ENCODE measurements at places on chromosomes 7 and 10.

- DNase-seq, result no peak
Measured at GRCh38 chr7:101673951-101674350, 44.9 kb upstream of the MYL10 start.

- no peak for DNase-seq
Measured at GRCh38 chr10:89699581-89700064, 1.8 kb upstream of the KIF20B start.

- DNase-seq, result no peak
Measured at GRCh38 chr7:93977211-93977950, 26.8 kb downstream of the BET1 start.

GRCh38 chr10:33815776-33816175 is 481.3 kb upstream of the NRP1 start:
- no peak for DNase-seq

DNA sequence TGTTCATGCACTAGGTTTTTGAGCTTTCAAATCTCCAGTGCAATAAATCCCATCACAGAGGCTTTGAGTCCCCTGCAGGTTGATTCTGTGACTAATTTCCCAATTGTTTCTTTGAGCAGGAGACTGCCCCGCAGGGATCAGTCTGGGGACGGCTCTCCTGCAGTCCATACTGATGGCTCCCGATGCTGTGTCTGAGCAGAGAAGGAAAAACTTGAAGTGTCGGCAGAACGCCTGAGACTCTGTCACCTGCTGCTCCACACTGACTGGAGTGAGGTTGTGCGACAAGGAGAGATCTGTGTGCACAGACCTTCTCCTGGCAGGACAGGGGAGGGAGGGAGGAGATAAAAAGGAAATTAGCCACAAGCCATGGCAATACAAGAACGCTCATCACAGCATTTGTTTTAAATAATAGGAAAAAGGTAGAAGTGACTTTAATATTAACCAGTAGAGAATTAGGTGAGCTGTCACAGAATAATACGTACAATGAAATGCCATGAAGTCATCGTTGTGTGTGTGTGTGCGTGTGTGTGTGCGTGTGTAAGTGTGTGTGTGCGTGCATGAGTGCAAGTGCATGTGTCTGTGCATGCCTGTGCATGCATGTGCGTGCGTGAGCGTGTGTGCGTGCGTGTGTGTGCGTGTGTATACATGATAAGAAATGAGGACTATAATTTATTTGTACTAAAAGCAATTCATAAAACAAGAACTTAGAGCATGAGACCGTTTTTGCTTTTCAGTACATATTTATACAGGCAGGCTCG is 38.2 kb downstream of the HTR5A start:
- no peak for DNase-seq

DNA sequence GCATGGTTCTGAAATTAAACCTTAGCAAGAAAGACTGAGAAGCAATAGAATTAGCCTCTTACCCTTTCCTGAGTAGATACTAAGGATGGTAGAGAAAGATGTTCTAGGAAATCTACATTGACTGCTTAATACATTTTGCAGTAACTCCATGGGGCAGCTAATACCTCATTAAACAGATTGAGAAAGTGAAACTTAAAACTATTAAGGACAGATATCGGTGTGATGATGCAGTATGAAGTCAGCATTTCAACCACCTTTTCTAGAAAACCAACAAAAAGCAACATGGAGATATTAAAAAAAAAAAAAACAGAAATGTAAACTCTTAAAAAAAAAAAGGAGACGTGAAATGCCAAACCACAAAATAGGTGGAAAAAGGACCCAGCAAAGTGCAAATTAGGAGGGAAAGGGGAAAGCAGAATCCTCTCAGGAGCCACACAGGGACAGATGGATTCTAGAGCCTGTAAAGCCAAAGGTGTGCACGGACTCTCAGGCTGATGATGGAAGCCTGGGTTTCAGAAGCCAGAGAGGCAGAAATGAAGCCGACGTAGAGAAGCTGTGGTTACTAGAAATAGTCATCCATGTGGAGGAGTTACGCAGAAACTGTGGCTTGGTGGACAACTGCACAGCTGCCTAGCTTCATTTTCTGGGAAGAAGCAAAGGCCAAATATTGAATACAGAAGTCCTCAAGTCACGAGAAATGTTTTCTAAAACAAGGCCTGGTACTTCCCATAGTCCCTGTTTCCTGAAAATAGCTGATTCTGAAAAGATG is 38.1 kb upstream of the GPR141 start:
- no peak for DNase-seq

DNA sequence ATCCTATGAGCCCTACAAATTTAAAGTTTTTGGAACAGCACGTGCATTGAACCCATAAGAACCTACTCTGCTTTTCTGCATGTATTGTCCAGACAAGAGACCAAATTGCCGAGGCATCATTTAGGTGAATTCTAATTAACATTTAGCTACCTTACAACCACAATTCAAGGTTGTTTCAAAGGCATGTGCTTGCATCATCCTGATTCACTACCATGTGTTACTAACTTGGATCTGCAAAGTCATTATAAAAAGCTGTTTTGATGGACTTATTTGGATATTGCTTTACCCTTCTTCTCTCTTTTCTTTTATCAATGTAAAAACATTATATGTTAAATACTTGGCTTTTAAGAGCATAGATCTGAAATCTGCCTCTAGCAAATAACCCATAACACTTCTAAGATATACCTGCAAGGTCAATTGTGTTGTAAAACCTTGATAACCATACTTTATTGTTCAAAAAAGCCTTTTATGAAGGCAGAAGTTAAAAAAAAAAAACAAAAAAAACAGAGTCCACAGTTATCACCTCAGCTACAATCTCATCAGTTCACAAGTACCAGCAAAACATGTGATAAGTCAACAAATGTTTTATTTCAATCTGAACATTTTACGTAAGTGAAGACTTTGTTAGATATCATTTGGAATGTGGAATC is 51.9 kb downstream of the CFTR start:
- no peak for DNase-seq

DNA sequence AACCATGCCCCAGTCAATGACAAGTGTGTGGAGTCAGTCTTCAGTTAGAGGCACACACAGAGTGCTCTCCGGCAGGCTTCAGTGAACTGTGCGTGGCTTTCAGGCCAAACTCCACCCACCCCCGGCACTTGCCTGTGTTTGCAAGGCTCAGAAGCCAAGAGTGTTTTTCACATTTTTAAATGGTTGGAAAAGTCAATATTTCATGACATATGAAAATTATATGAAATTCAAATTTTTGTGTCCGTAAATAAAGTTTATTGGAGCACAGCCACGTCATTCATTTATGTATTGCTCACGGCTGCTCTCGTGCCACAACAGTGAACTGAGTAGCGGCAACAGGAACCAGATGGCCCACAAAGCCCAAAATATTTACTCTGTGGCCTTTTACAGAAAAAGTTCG is 104.7 kb downstream of the SFMBT2 start:
- DNase-seq, result no peak

DNA sequence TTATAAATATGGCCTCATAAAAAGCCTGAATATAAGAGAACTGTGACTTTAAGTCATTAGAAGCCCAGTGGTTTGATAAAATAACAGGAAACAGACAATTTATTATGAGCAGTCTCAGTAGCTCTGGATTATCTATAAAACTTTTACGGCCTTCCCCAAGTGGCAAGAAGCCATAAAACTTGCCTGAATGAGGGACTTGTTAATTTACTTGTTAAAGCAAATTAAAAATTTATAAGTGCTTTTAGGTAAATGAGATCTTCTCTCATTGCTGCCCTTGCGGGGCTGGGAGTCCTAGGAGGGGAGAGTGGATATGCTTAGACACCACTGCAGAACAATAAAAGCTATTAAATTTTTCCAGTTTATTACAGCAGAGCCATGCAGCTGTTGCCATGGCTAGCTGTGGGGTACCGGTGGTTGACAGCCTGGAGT is 499.9 kb downstream of the AUTS2 start:
- DNase-seq, result no peak

DNA sequence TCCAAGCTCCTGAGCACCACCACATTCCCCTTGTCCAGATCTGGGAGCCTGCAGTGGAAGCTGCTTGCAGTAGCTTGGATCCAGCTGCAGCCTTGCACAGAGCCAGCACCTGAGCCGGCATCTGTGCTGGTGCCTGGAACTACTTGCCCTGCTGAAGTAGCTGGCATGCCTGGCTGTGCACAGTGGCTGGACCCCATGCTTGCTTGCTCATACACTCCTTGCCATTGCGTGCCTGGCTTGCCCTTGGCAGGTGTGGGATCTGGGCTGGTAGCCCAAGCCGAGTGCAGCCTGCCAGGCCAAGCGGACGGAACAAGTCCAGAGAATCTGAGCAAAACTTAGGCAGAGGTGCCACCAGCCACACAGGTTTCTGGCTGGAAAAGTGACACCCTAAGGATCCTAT is 759.9 kb downstream of the IPMK start:
- no peak for DNase-seq

GRCh38 chr10:11612021-11613001 is 861 bp upstream of the USP6NL start:
- DNase-seq, result no peak

Data from A549 (cell line).